COR-L47 (cell line): ENCODE measurements at places on chromosomes 6 and 20.

GRCh38 chr20:25553819-25554296 is 31.5 kb downstream of the NINL start:
- peak; percentile 42 for DNase-seq

- DNase-seq: no peak
Measured at GRCh38 chr6:151284012-151284411, 44.2 kb downstream of the AKAP12 start.

GRCh38 chr20:51456511-51457509 is 85.7 kb downstream of the NFATC2 start:
- peak; percentile 48 for DNase-seq

- no peak for DNase-seq
Measured at GRCh38 chr20:8645326-8645725, 423.6 kb upstream of the PLCB4 start.

- no peak for DNase-seq
Measured at GRCh38 chr6:5315881-5316280, 54.6 kb downstream of the FARS2 start.

- DNase-seq: no peak
Measured at GRCh38 chr20:25100914-25101313, 19.0 kb upstream of the VSX1 start.

DNA sequence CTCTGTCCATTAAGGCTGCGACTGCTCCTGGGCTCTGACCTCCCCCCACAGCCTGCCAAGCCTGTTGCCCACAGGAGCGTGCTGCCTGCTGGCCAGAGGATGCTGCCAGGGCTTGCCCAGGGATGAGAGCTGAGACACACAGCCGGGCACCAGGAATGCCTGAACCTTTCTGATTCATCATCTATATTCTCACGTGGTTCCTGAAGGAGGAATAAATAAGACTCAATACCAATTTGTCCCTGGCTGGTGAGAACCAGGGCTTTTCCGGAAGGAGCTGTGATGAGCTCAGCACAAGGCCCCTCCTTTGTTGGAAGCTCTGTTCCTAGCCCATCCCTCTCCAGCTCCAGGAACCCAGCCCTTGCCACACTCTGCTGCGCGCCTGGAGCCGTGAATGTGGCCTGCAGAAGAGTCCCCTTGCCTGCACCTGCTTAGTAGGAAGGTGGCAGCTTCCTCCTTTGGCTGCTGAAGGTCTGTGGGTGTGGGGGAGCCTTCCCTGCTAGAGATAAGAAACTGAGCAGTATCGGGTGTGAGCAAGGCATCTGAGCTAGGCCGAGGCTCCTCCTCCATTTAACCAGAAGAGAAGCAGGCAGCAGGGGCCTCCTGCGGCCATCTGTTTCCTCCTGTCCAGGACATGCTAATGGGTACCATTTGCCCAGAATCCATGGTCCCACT is 37.9 kb downstream of the SYNDIG1 start:
- no peak for DNase-seq
